Central memory CD8-positive, alpha-beta T cell (primary cell): ENCODE measurements at places on chromosomes 2 and 18.

DNA sequence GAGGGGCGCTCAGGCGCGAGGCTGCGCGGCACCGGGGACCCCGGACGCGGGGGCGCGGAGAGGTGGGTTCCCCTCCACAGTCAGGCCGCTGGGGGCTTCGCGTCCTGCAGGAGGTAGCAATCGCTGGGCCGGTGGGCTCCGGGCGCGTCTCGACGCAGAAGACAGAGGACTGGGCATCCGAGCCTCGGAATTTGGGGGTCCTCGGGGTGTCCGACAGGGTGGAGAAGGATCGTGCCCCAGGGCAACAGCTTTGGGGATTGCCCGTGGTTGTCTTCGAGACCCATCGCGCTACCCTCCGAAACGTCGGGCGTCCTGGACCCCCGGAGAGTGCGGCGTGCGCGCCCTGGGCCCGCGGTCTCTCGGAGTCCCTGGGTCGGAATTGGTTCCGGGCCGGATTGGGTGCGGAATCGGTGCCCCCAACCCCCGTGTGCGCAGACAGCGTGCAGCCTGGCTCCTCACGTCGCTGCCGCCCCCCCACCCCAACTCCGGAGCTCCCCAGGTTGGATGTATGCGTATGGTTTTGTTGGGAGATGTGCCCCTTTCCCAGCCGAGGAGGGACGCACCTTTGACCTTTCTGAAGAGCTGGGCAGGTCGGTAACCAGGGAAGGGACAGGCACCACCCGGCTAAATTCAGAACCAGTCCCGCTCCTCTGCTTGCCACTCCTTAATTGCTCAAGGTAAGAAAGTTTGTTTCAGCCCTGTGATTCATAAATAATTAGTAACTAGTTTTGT, 750 bp downstream of the NPAS2 start:
- DNase-seq, result no peak

GRCh38 chr2:72995430-72996116, 75.9 kb downstream of the SFXN5 start:
- DNase-seq, result peak; percentile 7

DNA sequence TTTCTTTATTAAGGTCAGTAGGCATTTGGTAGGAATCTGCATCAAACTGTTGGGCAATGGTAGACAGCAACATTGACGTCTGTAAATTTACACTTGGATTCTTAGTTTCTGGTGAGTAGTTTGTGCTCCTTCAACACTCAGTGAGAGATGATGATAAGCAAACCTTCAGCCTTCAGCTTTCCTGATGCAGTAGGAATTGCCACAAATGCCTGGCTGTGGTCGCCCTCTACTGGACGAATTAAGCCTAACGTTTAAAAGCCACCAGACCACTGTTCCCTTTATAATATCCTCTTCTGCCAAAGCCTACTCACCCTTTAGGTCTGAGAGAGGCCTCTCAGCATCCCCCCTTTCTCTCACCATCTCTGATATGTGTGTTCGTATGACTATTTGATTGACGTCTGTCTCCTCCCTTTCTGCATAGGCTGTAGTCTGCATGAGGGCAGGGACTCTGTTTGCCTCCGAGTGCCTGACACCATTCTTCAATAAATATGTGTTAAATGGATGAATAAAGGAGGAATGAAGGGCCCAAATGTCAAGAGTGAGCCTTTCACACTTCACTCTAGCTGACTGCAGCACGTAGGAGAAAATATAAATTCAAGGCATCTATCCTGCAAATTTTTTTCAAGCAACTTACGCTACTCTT, 47.0 kb upstream of the PLEKHM3 start:
- peak; percentile 24 for DNase-seq

DNA sequence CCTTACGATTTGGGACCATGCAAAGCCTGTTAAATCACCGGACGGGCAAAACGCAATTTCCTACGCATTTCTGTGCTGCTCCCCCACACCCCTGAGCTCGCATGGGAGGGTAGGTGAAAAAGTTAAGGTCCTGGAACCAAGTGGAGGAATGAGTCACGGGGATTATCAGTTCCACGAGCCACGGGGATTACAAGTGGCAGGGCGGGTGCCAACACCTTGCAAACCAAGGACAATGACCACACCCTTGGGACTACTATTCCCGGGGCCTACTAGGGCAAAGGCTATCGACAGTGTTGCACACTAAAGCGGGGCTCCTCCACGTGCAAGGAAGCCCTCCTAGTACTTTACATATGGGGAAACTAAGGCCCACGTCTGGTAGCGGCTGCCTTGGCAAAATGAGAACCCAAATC, 447 bp downstream of the RETSAT start:
- DNase-seq, result no peak

DNA sequence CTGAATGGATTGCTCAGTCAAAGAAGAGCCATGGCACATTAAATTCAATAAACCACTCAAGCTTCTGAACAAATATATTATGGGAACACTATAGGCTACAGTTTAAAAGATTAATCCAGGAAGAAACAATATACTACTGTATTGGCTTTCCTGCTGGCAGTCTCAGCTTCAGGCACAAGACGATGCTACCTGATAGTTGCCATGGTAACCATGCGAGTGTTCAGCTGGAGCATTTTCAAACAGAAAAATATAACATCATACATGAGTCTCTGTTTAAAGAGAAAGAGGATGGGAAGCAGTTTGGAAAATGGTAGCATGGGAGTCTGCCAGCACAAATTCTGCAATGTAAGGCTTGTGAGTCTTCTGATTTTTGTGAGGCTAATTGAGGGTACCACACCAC, 65.9 kb upstream of the CPO start:
- DNase-seq, result no peak

GRCh38 chr2:105317937-105318336, 11.6 kb downstream of the TGFBRAP1 start:
- DNase-seq, result no peak

- peak; percentile 62 for DNase-seq
Measured at GRCh38 chr2:224927646-224928173, 114.6 kb downstream of the DOCK10 start.

DNA sequence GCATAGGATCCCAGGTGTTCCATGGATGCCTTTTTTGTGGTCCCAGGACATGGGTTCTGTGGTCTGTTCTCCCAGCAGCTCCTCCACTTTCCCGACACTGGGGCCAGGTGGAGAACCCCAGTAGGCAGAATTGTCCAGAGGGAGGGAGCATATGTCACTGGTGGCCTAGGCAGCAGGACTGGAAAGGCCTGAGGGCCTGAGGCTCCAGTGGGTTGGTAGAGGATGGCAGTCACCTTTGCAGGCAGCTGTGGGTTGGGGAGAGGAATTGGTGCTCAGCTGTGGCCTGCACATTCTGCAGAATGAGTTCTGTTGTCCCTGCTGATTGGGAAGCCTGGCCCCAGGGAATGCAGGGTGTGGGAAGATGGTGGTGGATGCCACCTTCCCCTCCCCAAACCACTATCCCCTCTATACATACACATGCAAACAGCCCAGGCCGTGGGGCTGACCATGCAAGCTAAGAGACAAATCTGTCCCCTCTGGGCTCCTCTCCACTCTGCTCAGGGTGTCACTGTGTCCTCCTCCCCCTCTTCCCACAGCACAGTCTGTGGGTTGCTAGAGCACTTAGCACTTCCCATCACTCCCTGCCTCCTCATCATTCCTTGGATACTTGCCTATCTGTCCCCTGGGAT, 11.4 kb downstream of the CTIF start:
- no peak for DNase-seq

- DNase-seq, result no peak
Measured at GRCh38 chr2:149884871-149885270, 297.3 kb upstream of the MMADHC start.

- DNase-seq, result no peak
Measured at GRCh38 chr2:1037066-1037465, 86.4 kb downstream of the SNTG2 start.

GRCh38 chr18:36089001-36089400, 21.6 kb upstream of the RPRD1A start:
- no peak for DNase-seq

GRCh38 chr2:24785671-24786321, 7.4 kb downstream of the PTRHD1 start:
- no peak for DNase-seq

- no peak for DNase-seq
Measured at GRCh38 chr2:99336804-99337112, 431 bp upstream of the EIF5B start.

DNA sequence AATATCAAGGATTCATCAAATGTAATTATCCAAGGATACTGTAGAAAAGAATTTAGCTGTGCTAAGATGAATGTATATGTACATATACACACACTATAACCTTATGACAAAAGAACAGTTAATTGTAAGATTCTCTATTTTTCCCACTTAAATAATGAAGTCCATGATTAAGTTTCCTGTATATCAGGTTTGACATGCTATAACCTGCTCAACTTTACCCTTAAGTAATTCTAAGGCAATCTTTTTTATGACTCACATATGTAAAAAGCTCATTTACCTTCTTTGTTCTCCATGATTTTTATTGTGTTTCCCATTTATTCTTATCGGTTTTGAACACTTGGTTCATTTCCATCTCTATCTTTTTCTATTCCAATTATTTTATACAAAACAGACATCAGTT, 1213.1 kb upstream of the SLC39A10 start:
- no peak for DNase-seq

DNA sequence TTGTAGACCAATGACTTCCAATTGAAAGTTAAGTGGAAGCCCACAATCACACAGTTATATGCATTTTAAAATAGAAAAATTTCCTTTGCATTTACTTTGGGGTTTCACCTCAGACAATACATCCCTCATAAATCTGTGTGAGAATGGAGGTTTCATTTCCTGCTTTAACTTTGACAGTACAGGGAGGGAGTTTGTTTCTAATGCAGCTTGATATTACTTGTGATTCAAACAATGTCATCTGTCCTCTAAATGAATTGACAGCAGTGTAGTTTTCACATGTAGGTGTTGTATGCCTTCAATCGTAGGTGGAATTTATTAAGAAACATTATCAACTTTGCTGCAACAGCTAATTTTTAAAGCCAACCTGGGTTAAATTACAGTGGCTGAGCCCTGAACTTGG, 75.2 kb downstream of the TMEFF2 start:
- no peak for DNase-seq

- DNase-seq, result no peak
Measured at GRCh38 chr2:105866216-105867185, 121.8 kb downstream of the NCK2 start.

DNA sequence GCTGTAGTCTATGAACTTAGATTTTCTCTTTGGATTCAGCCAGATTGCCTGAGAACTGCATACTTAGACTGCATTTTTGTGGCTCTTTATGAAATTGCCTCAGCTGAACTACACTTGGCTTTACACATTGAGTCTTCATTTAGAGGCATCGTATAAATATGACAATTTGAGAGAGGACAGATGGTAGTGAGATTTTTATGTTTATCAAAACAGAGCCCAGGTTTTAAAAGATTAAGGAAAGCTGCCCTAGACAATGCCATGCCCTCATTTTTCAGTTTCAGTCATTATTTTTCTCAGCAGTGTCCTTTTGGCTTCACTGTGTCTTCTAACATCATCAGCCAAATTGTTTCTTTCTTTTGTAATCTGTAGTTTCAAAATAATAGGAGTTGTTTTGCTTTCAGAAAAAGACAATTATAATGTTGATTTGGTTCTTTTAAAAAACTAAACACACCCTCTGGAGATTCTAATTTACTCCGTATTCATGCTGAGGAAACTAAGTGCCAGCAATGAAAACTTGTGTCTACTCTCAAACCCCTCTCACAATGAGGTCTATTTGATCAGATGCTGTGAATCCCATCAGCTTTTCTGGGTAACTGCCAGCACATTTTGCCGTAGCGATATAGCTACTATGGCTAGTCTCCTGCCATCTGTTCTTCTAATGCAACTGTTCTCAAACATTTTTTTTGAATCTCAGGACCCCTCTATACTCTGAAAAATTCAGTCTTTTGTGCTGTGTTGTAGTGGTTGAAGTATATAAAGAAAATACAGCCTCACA, 46.2 kb downstream of the TWSG1 start:
- no peak for DNase-seq

DNA sequence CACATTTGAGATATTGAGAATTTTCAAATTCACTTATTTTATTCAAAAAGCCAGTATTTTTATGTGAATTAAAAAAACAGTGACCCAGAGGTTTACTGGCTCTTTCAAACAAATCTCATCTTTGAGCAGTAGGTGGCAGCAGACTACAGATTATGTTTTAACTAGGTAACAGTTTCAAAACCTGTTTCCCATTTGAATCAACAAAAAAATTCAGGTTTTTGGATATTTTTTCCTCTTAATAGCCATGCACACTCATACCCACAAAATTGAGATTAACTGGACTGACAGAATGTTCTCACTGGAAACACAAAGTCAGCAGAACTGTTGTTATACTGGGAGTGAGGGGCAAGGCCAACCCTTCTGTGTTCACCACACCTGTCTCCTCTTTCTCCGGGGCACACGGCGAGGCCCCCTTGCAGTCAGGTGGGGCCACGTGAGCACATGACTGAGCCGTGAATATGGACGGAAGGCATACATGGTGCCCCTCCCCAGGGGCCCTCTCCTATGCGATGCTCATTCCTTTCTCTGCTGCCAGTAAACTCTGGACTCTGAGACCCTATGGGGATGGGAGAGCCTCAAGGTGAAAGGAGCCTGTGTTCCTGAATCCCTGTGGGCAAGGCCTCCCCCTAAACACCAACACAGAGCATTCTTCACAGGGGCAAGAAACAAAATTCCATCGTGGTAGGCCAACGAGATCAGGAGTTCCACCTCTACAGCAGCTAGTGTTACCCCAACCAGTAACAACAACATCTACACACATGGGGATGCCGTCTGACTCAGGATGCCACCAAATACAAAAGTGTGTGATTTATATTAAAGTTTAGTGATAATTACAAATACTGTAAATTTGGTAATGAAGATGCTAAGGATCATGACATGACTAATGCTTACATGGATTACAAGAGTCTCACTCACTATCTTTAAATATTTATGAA, 80.4 kb downstream of the LPIN2 start:
- no peak for DNase-seq

GRCh38 chr2:201900362-201900761, 94.0 kb downstream of the CDK15 start:
- DNase-seq, result no peak

GRCh38 chr2:96024336-96025193, 10.2 kb downstream of the GPAT2 start:
- no peak for DNase-seq

GRCh38 chr2:196153480-196153879, 17.9 kb downstream of the STK17B start:
- no peak for DNase-seq

GRCh38 chr2:138829326-138829919, 49.2 kb upstream of the NXPH2 start:
- DNase-seq, result no peak

- no peak for DNase-seq
Measured at GRCh38 chr2:138373993-138374408, 127.6 kb upstream of the SPOPL start.

- DNase-seq, result no peak
Measured at GRCh38 chr2:128394007-128394730, 75.5 kb upstream of the HS6ST1 start.

DNA sequence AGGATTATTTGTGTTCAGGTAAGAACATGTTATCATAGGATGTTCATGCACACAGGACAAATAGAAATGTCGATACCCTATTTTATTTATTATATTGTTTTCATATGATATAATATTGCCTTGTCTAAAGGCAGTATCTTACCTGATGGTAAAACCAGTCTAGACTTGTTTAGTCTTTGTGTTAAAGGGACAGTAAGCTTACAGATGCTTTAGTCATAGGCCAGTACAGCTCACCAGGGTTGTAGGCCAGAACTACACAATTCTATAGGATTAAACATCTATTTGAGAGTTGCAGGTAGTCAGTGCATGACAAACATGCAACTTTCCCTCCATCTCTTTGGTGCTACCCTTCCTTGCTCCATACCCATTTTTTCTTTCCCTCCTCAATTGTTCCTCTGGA, 158.5 kb downstream of the GALNT3 start:
- no peak for DNase-seq

GRCh38 chr2:223797811-223798721, 39.3 kb downstream of the AP1S3 start:
- DNase-seq, result no peak
